Mammary epithelial cell (primary cell): ENCODE measurements at places on chromosomes 1 and 21. TPM values are rescaled to one million over a fixed set of nuclear protein-coding genes. Genes with fewer than 3 reads are reported as not detected.

SEC16B gene
- 0.83 TPM for total RNA-seq

TRAF3IP3 gene
- not detected for total RNA-seq

SPRR4 gene
- total RNA-seq: not detected in 2 replicates

ZNF695 gene
- 1.7 TPM for total RNA-seq

RSRP1 gene
- 71.8 TPM for total RNA-seq

TNFRSF4 gene
- total RNA-seq: not detected

PEAR1 gene
- total RNA-seq: 0.83 TPM

LCE1F gene
- total RNA-seq: 10.1 and 20.7 TPM in 2 replicates

SAMD13 gene
- 0.33 TPM for total RNA-seq

CATSPERE gene
- 1.1 and 1.3 TPM in 2 replicates for total RNA-seq

B3GALNT2 gene
- 50.8 and 62.9 TPM in 2 replicates for total RNA-seq

PSMA5 gene
- 46.0 TPM for total RNA-seq

KMO gene
- 1.5 and 3.6 TPM in 2 replicates for total RNA-seq

CELA3B gene
- not detected in 2 replicates for total RNA-seq

ERG gene
- total RNA-seq: 0.12 TPM in 1 of 2 replicates, not detected in the other

USP1 gene
- total RNA-seq: 26.9 and 36.4 TPM in 2 replicates

LRRC8D gene
- 47.7 TPM for total RNA-seq

C8A gene
- not detected in 2 replicates for total RNA-seq

ADAM30 gene
- not detected in 2 replicates for total RNA-seq

ADGRB2 gene
- total RNA-seq: 0.83 TPM

DNMT3L gene
- total RNA-seq: not detected

CA14 gene
- not detected for total RNA-seq

SPRR2A gene
- total RNA-seq: 1.7 and 2.7 TPM in 2 replicates

PLEKHG5 gene
- total RNA-seq: 77.6 and 88.8 TPM in 2 replicates

TARS2 gene
- 27.0 and 30.5 TPM in 2 replicates for total RNA-seq

PADI6 gene
- not detected for total RNA-seq

ODF2L gene
- 55.2 TPM for total RNA-seq

NR1I3 gene
- total RNA-seq: not detected

TNFRSF1B gene
- total RNA-seq: under 0.01 TPM

COL16A1 gene
- 146 TPM for total RNA-seq

NUP210L gene
- total RNA-seq: not detected in 2 replicates

PAQR7 gene
- total RNA-seq: 28.3 TPM

CHI3L2 gene
- total RNA-seq: 1.0 TPM

TRPM2 gene
- 14.0 and 14.6 TPM in 2 replicates for total RNA-seq

TMEM125 gene
- total RNA-seq: 0.67 TPM

OR6N1 gene
- not detected for total RNA-seq

OR2T11 gene
- not detected for total RNA-seq

TYW3 gene
- 14.0 TPM for total RNA-seq

SPOCD1 gene
- total RNA-seq: 10.3 TPM

C1orf56 gene
- total RNA-seq: 1.7 TPM

RGS8 gene
- total RNA-seq: not detected in 2 replicates

GBP4 gene
- total RNA-seq: not detected

ELF3 gene
- 0.19 and 0.49 TPM in 2 replicates for total RNA-seq

NPHS2 gene
- total RNA-seq: not detected in 2 replicates

CD247 gene
- total RNA-seq: not detected

MMEL1 gene
- total RNA-seq: not detected in 2 replicates

TNFRSF8 gene
- not detected in 2 replicates for total RNA-seq

SPRR1A gene
- total RNA-seq: not detected

SLFNL1 gene
- 0.12 and 0.16 TPM in 2 replicates for total RNA-seq

C1orf232 gene
- not detected for total RNA-seq

OR2T29 gene
- total RNA-seq: not detected

CCDC27 gene
- total RNA-seq: not detected in 2 replicates

TESK2 gene
- 3.0 and 3.8 TPM in 2 replicates for total RNA-seq

FBXO28 gene
- 41.0 TPM for total RNA-seq

SERPINC1 gene
- total RNA-seq: 0.17 TPM

CAPN8 gene
- 9.5 TPM for total RNA-seq

RCSD1 gene
- total RNA-seq: 4.0 TPM

TMEM82 gene
- not detected in 2 replicates for total RNA-seq
